CD4-positive, alpha-beta memory T cell (primary cell): ENCODE measurements at places on chromosomes 1 and 21. TPM values are rescaled to one million over a fixed set of nuclear protein-coding genes. Genes with fewer than 3 reads are reported as not detected.

GRCh38 chr1:77688939-77689338 is 6.5 kb upstream of the ZZZ3 start:
- DNase-seq = no peak
- H3K27me3 ChIP-seq = no peaks in the 10 kb centered on the region

- H3K27me3 ChIP-seq = no peaks in the 10 kb centered on the region
- H3K4me1 ChIP-seq = no peaks in the 10 kb centered on the region
- no peaks in the 10 kb centered on the region for H3K36me3 ChIP-seq
- H3K4me3 ChIP-seq = no peak overlapping the region
- no peak overlapping the region for H3K27ac ChIP-seq
- no peak for DNase-seq
Measured at GRCh38 chr1:29324771-29325351, 88.5 kb downstream of the PTPRU start.

DNA sequence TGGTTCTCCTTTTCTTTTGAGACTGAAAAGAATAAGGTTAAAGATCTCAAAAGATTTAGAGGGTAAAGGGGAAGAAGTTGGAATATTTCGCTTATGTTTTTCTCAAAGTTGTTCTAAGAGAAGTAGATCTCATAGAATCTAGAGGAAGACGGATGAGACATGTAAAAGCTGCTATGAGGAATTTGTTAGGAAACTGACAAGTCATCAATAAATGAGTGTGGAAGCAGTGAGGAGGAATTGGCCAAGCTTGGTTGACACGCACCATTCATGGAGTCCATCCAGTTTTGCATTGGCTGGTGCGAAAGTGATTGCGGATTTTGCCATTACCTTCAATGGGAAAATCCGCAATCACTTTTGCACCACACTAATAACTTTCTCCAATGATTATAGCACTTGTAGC is 20.0 kb downstream of the SLAMF6 start:
- no peaks in the 10 kb centered on the region for H3K27me3 ChIP-seq
- peaks cover 43% of the 10 kb centered on the region for H3K4me1 ChIP-seq
- H3K36me3 ChIP-seq = no peaks in the 10 kb centered on the region
- no peak overlapping the region for H3K4me3 ChIP-seq
- no peak for DNase-seq

- H3K27me3 ChIP-seq = no peaks in the 10 kb centered on the region
- H3K27ac ChIP-seq = no peak overlapping the region
- DNase-seq = no peak
- H3K4me3 ChIP-seq = no peak overlapping the region
- H3K4me1 ChIP-seq = no peaks in the 10 kb centered on the region
Measured at GRCh38 chr1:186927884-186928283, 99.1 kb downstream of the PLA2G4A start.

DNA sequence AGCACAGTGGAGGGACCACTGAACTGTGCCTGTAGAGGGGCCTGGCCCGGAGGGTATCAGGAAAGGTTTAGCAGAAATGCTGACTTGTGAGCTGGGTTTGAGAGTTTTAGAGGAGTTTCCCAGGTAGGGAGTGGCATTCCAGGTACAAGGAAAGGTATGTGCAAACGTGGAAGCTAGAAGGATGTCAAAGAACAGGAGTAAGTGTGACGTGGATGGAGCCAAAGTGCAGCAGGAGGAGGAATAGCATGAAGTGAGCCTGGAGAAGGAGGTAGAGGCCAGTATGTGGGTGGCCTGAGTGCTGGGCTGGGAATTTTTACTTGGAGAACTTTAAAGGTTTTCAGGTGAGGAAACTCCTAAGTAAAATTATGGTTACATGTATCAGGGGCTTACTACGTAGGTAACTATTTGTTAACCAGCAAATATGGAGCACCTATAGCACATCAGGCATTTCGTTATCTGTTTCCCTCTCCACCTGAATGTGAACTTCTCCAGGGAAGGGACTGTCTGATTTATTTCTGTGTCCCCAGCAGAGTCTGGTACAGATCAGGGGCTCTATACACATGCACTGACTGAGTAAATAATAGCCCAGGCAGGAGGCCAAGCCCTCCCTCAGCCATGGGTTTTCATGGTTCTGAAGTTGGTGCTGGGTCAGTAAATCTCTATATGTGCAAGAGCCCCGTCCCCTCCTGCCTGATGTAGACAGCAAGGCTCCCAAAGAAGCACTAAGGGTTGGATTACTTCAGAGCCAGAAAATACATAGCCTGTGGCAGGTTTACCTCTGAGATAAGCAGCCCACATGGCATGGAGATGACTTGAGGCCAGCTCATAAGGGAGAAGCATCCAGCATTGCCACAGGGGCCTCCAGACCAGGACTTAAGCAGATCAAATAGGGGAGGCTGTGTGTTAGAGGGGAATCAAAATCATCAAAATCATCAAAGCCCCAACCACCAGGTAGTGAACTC is 43.4 kb downstream of the CDCP2 start:
- H3K4me3 ChIP-seq = no peak overlapping the region
- H3K4me1 ChIP-seq = no peaks in the 10 kb centered on the region
- no peaks in the 10 kb centered on the region for H3K27me3 ChIP-seq
- DNase-seq = no peak
- H3K27ac ChIP-seq = no peak overlapping the region
- no peaks in the 10 kb centered on the region for H3K36me3 ChIP-seq

DNA sequence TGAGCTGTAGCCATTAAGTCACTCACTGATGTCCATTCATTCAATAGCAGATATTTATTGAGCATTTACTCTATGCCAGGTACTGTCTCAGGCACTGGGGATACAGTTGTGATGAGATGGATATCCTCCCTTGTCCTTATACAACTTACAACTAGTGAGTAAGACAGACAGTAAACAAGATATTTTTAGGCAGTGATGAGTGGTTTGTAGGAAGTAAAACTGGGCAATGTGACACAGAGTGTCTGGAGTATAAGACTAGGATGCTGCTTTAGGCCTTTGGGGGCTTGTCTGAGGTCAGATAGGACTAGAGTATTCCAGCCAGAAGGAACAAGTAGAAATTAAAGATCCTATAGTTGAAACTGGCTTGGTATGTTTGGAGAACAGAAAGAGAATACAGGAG is 41.4 kb downstream of the NOS1AP start:
- H3K36me3 ChIP-seq = no peaks in the 10 kb centered on the region
- no peak for DNase-seq
- H3K4me3 ChIP-seq = no peak overlapping the region
- H3K27ac ChIP-seq = no peak overlapping the region

DNA sequence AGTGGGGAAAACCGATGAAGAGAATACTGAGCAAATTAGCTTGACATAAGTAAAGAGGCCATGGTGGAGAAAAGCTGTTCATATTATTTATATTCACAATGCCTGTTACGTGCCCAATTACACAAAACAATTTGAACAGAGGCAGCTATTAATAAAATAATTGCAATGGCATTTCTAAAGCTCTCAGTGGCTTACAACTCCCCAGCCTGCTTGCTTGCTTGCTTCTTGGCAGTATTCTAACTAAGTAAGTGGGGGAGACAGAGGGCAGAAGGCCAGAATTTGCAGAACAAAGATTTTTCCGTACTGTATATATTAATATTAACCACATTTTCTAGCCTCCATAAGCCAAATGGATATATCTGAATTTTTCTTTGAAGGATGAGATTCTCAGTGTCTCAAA is 12.9 kb downstream of the PTPN14 start:
- H3K36me3 ChIP-seq = no peaks in the 10 kb centered on the region
- no peak overlapping the region for H3K4me3 ChIP-seq
- H3K27me3 ChIP-seq = no peaks in the 10 kb centered on the region

Gene MAP3K7CL
- 2.8 TPM for polyA plus RNA-seq

Gene SMIM1
- polyA plus RNA-seq = 1.5 TPM

Gene VWA5B1
- 0.11 TPM for polyA plus RNA-seq

Gene IL19
- not detected for polyA plus RNA-seq
